ENCODE measurements at places on chromosomes 6 and 20.

GRCh38 chr6:163287626-163288025, 126.9 kb upstream of the QKI start:
- DNase-seq: no peak

- no peak for DNase-seq
Observed at GRCh38 chr6:5468586-5468985, 207.3 kb downstream of the FARS2 start.

GRCh38 chr20:23403751-23404150, 17.5 kb downstream of the NAPB start:
- no peak for DNase-seq

DNA sequence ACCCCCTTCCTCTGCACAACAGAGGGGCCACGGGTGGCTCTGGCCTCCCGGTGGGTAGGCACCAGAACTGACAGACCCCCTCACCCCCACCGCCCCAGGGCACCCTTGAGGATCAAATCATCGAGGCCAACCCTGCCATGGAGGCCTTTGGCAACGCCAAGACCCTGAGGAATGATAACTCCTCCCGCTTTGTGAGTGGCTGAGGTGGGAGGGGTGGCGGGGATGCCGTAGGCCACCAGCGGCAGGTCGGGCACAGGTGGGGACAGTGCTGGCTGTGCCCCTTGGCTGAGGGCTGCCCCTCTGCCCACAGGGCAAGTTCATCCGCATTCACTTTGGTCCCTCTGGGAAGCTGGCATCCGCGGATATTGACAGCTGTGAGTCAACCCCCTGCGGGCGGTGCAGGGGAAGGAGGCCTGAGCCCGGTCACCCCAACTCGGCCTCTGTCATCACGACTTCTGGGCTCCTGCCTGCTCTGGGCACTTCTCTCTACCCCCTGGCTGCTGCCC, 29.1 kb downstream of the MYH7B start:
- no peak for DNase-seq
